HT-29 (cell line): ENCODE measurements at places on chromosomes 5 and 9.

DNA sequence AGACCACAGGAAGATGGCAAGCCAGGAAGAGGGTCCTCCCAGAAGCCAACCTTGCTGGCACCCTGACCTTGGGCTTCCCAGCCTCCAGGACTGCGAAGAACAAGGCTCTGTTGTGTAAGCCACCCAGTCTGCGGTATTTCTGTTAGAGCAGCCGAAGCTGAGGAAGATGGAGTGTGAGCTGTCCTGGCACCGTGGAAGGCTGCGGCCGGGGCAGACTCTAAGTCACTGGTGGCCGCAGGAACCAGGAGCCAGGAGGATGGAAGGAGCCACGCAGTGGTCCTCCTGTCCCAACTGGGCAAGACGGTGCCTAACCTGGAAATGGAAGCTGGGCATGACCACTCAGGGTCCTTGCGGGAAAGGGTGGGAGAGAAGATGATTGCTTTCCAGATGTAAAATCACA, 89.1 kb downstream of the ZNF354C start:
- no peak for DNase-seq

GRCh38 chr5:69224520-69224919, 10.2 kb upstream of the CDK7 start:
- no peak for DNase-seq

DNA sequence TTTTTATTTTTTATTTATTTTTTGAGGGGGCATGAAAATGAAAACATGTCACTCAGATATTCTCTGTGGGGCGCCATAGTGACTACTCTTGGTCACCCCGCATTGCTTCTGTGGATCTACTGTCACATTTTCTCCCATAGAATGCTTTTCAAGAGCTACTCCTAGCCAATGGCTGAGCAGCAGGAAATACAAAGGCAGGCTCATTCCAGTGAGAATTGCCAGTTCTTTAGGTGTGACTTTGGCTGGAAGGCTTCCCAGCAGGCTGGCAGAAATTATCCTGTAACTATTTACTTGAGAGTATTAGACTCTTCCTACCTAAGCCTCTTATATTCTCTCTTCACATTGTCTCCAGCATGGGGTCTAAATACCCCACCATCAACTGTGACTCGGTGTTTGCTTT, 21.0 kb upstream of the PTPRD start:
- DNase-seq, result no peak

- DNase-seq, result no peak
Measured at GRCh38 chr9:126507318-126508109, 106.2 kb upstream of the LMX1B start.

- peak; percentile 9 for DNase-seq
Measured at GRCh38 chr5:82107267-82107666, 135.4 kb downstream of the ATG10 start.

DNA sequence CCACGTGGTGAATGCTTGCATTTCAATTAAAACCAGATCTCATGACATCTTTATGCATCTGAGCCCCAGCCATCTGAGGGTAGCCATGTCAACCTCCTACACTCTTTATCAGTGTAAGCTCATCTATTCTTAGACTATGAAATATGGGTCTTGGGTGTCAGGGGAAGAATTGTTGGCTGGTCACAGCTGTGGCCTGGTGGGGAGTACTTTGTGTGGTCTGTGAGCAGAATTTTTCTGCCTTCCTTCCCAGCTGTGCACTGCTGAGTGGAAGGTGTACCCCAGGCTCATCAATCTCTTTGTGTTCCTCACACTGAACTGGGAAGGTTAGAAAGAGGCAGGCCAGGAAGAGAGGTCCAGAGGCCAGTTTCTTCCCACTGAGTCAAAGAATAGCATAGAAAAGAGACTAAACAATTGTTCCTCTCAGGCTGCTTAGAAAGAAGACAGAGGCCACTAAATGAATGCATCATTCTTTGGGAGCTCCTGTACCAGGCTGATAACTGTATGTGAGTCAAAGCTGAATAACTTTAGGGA, 202.7 kb upstream of the RGMB start:
- no peak for DNase-seq

DNA sequence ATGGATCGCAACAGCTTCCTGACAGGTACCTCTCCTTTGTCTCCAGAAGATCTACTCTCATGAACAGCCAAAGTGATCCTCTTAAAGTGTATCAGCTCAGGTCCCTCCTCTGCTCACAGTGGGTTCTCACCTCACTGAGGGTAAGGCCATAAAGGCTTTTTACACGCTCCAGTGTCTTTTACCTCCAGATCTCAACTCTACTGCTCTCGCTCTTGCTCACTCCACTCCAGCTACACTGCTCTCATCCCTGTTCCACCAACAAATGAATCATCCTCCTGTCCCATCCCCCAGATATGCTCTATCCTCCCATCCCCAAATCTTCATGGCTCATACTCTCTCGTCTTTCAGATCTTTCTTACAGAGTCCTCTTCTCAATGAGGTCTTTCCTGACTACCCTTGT, 248.6 kb upstream of the EFNA5 start:
- no peak for DNase-seq

DNA sequence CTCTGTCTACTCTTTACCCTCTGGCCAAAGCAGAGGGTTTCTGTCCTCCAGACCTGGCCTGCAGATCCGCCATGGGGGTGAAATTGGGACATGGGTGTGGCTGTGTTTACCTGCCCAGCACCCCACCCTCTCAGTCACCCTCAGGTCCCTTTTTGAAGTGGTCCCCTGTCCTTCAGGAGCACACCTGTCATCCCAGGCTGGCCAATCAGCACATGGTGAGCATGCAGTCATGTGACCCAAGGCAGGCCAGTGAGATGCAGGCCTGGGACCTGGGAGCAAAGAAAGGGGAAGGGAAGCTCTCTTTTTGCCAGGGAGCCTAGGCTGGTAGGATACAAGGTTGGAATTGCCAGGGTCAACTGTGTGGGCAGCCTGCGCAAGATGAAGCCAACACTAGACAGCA, 28.3 kb upstream of the IER5L start:
- DNase-seq, result no peak
